Thymus (tissue), 14 donors: ENCODE measurements at places on chromosomes 4 and X. TPM values are rescaled to one million over a fixed set of nuclear protein-coding genes. Genes with fewer than 3 reads are reported as not detected.

The AKAP14 gene
- total RNA-seq = 0.09 TPM

DNA sequence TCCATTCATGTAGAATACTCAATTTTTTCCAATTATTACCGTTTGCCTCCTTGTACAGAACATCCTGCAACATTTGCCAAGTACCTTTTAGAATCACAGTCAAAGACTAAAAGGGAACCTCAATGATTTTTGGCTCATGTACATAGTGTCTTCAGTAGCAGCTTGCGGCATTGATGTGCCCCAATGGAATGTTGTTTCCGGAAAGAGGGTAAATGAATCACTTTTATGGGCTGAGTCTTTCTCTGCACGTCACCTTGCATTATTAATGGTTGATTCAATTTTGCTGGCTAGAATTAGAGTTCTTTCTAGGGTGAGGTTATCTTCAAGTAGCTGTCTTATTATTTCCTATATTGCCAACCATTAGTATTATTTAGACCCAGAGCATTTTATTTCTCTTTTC is 116.9 kb upstream of the GABRA2 start:
- DNase-seq = no peak
- no peaks in the 10 kb centered on the region for H3K4me1 ChIP-seq
- H3K4me3 ChIP-seq = no peak overlapping the region
- H3K27ac ChIP-seq = no peak overlapping the region

- peaks cover 6% of the 10 kb centered on the region for H3K4me1 ChIP-seq
- H3K27me3 ChIP-seq = peaks cover 2% of the 10 kb centered on the region
- peak; percentile 32 for DNase-seq
- peak overlapping the region; percentile 86 for H3K4me3 ChIP-seq
- no peaks in the 10 kb centered on the region for H3K36me3 ChIP-seq
Measured at GRCh38 chr4:39637586-39638353, 895 bp downstream of the SMIM14 start.

DNA sequence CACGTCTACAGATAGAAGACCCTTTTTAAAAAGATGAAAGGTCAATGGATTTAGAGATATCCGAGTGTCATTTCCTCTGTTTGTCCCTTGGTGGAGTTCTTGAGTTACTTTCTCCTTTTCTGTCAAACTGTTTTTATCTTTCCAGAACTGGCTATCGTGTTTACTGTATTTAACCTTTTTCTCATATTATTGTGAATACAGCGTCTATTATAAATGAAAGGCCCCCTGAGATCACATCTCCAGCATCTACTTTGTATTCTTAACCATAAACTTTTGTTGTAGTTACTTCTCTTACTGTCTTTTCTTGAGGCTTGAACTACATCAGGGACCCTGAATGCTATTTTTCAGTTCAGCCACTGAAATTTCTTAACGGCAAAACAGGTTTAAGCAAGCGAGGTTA is 4.0 kb upstream of the PCDH7 start:
- H3K27ac ChIP-seq = no peak overlapping the region
- no peaks in the 10 kb centered on the region for H3K4me1 ChIP-seq
- no peak for DNase-seq
- H3K27me3 ChIP-seq = peaks cover 39% of the 10 kb centered on the region

DNA sequence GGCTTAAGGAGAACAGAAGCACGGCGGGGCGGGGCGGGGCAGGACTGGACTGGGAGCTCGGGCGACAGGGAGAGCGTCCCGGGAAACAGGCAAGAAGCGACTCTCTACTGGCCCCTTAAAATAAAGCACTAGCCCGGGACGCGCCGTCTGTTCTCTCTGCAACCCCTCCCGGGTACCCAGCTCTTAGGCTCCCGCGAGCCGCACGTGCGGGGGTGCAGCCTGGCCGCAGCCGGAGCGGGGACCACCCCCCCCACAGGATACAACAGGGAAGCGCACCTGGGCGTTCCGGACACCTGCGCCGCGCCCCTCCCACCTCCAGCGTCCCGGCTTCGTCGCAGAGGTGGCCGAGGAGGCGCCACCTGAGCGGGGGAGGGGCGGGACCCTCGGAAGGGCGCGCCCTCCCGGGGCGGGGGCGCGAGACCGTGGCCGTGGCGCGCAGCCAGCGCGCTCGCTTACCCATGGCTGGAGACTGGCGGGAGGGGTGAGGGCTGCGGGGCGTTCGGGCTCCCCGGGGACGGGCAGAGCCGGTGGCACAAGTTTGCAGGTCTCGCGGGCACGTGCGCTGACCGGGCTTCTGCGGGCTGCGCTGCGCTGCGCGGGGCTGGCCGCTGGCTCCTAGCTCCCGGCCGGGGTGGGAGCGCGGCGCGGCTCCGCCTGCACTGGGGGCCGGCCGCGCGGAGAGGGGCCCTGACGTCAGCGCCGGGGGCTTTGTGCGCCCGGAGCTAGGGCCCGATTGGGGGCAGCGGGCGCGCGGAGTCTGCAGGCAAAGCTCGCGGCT is 91.5 kb downstream of the GEMIN8 start:
- H3K27ac ChIP-seq = no peak overlapping the region
- DNase-seq = peak; percentile 25
- H3K4me3 ChIP-seq = peak overlapping the region; percentile 34

DNA sequence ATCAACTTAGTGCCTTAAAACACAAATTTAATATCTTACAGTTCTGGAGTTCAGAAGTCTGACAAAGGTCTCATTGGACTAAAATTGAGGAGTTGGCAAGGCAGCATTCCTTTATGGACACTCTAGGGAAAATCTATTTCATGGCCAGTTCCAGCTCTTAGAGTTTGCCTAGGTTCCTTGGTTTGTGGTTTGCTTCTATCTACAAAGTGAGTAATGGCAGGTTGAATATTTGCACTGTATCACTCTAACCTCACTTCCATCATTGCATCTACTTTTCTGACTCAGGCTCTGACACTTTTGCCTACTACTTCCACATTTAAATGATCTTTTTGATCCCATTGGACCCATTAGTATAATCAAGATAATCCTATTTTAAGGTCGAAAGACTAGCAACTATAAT is 64.7 kb upstream of the PCDH10 start:
- no peak overlapping the region for H3K27ac ChIP-seq
- H3K4me1 ChIP-seq = no peaks in the 10 kb centered on the region
- H3K36me3 ChIP-seq = no peaks in the 10 kb centered on the region
- H3K4me3 ChIP-seq = no peak overlapping the region
- DNase-seq = no peak
- H3K27me3 ChIP-seq = no peaks in the 10 kb centered on the region

- no peak for DNase-seq
- H3K36me3 ChIP-seq = peaks cover 11% of the 10 kb centered on the region
- H3K27me3 ChIP-seq = no peaks in the 10 kb centered on the region
- H3K4me3 ChIP-seq = no peak overlapping the region
Measured at GRCh38 chrX:53374222-53374820, 48.1 kb downstream of the SMC1A start.

DNA sequence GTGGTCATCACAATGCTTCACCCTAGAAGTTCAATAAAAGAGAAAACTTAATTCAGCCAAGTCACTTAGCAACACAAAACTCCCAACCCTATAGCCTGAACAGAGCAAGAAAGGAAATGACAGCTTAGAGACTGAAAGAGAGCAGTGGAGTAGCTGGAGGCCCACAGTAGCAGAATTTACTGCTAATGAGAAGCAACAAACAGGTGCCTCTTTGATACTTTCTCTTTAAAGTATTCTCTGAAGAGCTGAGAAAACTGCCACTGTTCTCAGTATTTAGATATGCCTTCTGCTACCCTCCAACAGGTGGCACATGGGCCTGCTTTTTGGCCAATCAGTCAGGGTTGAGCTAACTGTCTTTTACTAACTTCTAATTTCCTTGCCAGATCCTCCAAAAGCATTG is 240.0 kb downstream of the GPC3 start:
- peak overlapping the region; percentile 79 for H3K27ac ChIP-seq
- peak; percentile 84 for DNase-seq
- H3K36me3 ChIP-seq = no peaks in the 10 kb centered on the region
- no peaks in the 10 kb centered on the region for H3K27me3 ChIP-seq
